GF-D8 (cell line): ENCODE measurements at places on chromosomes 7 and 10.

- no peak for DNase-seq
These were observed 42.2 kb downstream of the LRRC18 start for GRCh38 chr10:48897441-48897790.

DNA sequence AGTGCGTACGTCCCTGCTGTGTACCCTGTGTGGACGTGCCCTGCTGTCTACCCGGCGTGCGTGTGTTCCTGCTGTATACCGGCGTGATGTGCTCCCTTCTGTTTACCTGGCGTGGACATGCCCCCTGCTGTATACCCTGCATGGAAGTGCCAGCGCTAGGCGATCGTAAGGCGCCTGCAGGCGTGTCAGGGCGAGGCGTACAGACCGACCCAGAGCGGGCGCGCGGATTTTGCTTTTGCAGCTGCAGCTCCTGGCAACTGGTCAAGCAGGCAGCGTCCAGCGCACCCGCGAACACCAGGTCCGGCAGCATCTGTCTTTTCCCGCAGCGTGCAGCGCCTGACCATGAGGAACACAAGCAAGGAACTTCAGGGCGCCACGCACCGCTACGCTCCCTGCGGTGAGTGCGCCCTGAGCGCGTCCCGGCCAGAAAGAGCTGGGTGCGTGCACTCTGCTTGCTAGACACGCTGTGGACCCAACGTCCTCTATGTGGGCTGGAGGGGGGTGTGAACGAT, 680 bp downstream of the C7orf57 start:
- no peak for DNase-seq

DNA sequence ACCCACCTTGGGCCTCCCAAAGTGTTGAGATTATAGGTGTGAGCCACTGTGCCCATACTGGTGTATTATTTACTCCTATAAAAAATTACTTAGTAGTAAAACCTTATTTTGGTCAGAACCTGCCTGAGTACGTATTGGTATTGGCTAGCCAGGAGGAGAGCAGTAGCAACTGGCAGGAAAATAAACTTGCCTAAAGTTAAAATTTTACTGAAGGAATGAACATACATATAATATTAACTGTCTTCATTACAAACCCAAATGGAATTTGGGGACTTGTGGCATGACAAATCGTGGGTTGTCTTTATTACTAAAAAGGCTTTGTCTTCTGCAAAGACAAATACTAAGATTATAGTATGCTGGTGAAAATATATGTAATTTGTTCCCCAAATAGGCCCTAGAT, 8.4 kb downstream of the RAB18 start:
- DNase-seq: no peak

- DNase-seq: peak; percentile 61
These were observed 76.9 kb downstream of the RNF216 start for GRCh38 chr7:5704534-5704922.

- no peak for DNase-seq
These were observed 42.5 kb downstream of the PRKAG2 start for GRCh38 chr7:151834271-151835035.

GRCh38 chr7:113144817-113145216, 26.5 kb upstream of the SMIM30 start:
- no peak for DNase-seq

GRCh38 chr10:3935933-3936359, 150.9 kb upstream of the KLF6 start:
- no peak for DNase-seq

DNA sequence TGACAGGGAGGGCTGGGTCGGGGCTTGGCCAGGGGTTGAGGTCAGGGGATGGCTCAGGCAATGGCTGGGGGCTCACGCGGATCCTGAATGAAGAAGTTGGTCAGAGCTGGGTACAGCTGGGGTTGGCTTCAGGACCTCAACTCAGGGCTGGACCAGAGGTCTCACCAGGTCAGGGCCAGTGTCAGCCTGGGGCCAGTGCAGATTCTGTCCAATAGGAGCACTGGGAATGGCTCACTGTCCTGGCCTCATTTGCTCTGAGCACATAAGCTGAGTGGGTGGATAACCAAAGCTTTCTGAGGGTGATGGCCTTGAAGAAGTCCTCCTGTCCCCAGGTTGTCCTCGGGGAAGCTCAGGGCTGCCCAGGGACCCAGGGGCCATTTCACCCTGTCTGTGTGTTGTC, 54.9 kb upstream of the PCBD1 start:
- no peak for DNase-seq

GRCh38 chr7:56127241-56127975, 11.2 kb upstream of the NUPR2 start:
- DNase-seq: no peak

GRCh38 chr10:6418167-6418566, 161.9 kb downstream of the PRKCQ start:
- DNase-seq: no peak

DNA sequence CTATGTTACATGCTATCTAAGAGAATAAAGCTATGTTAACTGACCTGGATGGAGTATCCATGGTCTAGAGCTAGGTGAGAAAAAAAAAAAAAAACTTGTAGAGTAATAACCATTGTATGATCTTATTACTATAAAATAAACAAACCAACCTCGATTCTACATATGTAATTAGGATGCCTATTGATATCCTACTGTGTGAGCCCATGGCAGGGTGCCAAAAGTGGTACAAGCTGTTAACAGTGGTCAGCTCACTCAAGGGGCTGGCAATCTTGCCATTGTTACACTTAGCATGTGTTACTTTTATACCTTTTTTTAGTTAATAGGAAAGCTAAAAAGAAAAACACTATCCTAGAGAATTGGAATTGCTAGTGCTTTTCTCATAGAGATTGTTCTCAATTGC, 13.5 kb upstream of the IL6 start:
- no peak for DNase-seq

GRCh38 chr10:5658871-5659618, 7.3 kb downstream of the ASB13 start:
- DNase-seq: no peak

- DNase-seq: no peak
These were observed 129.7 kb downstream of the ZNF248 start for GRCh38 chr10:37727491-37728352.

DNA sequence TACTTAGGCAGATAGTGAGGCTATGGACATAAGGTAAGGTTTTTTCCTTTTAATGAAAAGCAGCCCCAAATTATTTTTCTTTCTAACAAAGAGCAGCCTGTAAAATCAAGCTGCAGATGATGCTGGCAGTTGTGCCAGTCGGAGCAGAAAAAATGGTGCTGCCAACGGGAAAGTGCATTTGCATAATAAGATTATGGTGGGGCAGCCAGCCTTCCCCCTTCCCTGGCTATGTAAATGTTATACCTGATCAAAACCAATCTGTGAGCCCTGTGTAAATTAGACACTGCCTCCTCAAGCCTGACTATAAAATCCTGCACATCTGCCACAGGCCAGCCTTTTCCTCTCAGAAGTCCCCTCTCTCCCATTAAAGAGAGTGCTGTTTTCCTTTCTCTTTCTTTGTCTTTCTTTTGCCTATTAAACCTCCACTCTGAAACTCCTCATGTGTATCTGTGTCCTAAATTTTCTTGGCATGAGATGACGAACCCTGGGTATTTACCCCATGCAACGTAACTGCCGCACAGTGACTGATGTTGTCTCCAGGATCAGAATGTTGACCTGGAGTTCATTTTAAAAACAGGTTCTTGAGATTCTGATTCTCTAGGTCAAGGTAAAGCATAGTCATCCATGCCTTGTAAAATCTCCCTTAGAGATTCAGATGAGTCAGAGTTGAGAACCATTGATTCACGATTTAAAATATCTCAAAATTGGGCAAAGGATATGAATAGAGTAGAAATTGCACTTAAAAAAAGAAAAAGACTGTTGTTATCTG, 167.3 kb upstream of the C1GALT1 start:
- DNase-seq: no peak

GRCh38 chr10:48444266-48444665, 137.8 kb downstream of the MAPK8 start:
- peak; percentile 47 for DNase-seq

DNA sequence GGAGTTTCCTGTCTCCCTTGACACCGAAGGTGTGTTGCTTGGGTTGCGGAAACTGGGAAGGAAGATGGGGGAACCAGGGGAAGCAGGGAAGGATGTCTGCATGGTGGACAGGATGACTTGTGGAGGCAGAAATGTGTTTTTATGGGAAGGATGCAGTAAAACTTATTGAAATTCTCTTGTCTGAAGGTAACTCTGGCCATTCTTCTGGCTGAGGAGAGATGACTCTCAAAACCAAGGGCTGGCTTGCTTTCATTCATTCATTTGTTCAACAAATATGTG, 1.5 kb downstream of the UBTD1 start:
- no peak for DNase-seq

DNA sequence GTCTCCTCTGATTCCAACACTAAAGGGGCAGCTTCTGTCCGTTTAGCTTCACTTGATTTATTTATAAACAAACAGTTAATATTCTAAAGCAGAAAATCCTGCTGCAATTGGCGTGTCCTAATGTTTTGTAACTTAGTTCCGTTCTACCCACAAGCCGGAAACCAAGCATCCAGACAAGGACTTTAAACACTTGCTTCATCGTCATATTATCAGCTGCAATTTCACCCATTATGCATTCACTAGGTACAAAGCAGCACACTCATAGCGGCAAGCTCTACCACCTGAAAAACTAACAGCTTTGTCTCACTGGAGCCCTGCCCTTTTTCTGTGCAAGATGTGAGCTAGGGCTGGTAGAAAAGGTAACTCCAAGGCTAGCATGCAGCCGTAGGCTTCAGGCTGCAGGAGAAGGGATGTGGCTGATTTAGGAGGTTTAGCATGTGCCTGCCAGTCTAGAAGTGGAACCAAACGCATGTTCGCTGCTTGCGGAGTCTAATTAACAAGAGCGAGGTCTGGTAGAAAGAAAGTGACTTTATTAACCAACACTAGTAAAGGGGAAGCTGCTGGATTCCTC, 43.7 kb upstream of the BPGM start:
- peak; percentile 78 for DNase-seq

DNA sequence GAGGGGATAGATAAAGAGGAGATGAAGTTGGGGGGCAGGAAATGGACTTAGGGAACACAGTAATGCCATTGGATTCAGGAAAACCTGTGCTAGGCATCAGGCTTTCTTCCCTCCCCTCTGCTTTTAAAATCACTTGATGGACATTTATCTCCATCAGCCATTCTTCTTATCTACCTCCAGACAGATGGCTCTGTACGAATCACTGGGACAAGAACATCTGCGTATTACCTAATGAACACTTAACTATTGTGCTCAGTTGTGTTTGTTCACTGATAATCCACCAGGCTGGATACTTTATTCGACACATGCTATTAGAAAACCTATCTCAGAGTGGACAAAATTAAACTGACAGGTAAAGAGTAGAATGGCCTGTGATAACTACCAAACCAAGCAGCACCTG, 40.0 kb downstream of the TNKS2 start:
- no peak for DNase-seq

DNA sequence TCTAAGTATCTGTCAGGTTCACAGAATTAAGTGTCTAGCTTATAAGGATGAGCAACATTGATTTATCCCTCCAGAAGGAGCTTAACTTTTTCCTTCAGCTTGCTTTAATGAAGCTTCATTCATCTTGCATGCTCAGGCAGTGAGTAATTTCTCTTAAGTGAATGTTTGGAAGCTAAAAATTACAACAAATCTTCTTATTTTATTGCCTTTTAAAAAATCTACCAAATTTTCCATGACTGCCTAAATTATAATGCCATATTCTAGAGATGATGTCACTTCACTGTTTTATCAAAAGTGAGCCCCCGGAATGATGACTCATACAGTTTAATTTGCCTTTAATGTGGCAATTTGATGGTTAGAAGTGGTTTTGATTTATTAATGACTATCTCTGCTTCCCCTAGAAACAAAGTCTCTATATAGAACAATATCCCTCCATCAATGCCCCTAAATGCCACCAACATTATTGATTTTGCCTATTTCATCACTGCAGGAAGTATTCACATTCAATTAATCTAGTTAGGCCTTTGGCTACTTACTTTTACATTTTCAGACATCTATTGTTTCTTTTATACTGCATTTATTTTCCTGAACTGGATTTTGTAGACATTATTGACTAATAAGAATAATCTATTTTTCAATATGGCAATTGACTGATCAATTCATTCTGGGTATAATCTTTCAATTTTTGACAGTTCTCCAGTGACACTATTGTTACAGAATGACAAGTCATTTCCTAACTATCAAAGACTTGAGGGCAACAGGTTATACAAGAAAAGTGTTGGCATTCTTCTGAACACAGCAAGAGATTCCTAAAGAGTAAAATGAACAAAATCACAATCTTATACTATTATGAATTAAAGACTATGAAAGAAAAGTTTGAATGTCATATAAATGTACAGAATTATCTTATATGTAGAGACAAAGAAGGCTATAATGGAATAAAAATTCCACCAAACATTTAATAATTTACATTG, 139.3 kb upstream of the ODAD2 start:
- no peak for DNase-seq

GRCh38 chr10:11898372-11899066, 75.4 kb downstream of the PROSER2 start:
- DNase-seq: no peak
